ENCODE measurements at places on chromosomes 6 and 20. TPM values are rescaled to one million over a fixed set of nuclear protein-coding genes. Genes with fewer than 3 reads are reported as not detected.

The HMGCLL1 gene
- 0.18 TPM for total RNA-seq

The SLC22A1 gene
- total RNA-seq, result 3.1 TPM

The ANKRD66 gene
- total RNA-seq, result not detected

The CRISP3 gene
- not detected for total RNA-seq

The SLC13A3 gene
- total RNA-seq, result 0.92 TPM

The BPIFA1 gene
- total RNA-seq, result not detected
